Stimulated activated CD8-positive, alpha-beta memory T cell treated with anti-CD3 and anti-CD28 coated beads, Interleukin-7, amount 100 ng/mL, for 48 hours (primary cell): ENCODE measurements at places on chromosomes 3 and 15.

DNA sequence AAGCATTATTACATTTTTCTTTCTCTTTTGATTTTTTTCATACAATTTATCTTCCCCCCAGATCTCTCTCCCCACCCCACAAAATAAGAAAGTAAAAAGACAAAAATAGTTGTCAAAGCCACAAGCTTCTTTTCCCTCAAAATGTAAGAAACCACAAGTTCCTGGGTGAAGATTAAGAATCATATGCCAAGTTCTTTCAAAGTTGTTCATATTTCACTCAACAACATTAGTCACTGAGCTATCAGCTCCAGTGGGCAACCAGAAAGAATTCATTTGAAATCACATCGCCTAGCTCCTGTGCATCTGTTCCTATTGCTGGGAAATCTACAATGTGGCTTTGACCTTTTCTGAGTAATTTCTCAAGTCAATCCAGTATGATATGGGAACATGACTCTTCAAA, 681.6 kb upstream of the ARPP21 start:
- no peak for DNase-seq

DNA sequence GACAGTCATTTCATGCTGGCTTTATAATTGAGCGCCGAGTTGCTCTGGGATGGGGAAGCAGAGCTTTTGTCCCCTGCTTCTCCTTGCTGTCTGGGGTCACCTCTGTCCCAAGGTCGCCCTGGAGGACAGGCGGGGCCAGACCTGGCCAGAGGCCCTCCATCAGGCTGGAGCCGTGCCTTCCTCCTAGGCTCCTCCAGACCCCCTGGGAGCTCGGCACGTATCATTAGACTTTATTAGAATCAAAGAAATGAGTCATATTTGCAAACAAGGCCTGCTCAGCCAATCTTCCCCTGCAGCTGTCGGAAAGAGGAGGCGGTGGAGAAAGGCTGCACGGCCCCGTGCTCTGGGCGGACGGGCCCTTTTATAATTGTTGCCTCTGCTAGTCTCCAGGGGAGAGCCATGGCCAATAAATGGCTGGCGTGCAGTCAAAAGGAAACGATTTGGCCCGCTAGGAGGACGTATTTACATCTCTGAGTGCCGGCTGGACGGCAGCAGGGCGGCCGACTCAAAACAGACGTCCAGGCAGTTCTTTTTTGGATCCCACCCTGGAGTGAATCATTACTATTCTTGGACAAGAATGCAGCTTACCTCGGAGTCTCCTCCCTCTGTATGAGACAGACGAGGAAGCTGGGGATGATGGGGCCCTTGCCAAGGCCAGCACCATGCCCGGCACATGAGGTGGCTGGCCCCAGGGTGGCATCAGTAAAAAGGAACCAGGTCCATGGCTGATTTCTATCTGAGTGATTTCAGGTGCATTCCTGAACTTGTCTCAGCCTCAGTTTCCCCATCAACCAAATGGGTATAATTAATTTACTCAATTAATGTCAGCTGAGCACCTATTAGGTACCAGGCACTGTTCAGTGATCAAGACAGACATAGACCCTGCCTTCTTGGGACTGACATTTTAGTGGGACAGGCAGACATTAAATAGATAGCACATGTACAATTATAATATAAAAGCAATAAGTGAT, 50.6 kb downstream of the SLC6A6 start:
- DNase-seq: no peak

DNA sequence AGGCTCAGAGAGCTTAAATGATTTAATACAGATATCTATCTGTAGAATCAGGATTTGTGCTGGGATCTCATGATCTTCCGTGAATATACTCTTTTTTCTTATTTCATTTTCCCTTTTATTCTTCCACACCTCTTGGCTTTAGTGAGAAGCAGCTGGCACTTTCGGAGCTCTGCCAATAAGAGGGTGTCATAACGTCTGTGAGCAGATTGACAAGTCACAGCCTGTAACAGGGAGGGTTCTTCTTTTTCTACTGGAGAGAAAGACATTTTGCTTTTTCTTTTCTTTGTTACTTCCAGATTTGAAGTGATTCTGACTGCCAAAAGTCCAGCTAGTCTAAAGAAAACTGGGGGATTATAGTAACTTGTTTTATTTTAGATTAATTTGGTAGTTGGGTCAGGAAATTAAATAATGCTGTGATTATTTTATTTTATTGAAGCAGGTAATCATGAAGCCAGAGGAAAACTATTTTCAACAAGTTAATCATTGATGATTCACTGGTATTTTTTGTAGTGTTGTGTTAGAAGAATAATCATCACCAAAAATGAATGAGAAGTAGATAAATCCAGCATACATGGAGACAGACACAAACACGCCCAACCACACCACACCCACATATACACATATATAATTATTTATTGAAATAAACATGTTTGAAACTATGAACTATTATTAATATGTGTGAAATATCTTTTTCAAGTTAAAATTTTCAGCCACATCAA, 69.8 kb downstream of the TNFAIP8L3 start:
- no peak for DNase-seq

DNA sequence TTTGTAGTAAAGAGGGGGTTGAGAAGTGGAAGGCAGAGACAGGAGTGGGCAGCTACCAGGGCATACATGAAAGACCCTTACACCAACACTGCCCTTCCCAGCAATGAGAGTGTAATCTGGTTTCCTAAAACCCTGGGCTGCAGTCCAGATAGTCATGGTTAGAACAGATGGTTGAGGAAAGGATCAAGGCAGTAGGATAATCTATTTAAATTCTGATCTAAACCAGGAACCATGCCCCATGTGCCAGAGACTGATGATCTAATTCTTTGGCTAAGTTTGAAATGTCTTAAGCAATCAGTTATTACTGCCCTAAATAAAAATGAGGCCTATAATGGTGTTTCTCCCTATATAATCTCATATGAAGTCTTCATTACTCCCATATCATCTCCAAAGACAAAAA, 59.6 kb downstream of the PRTG start:
- DNase-seq: no peak

- DNase-seq: no peak
Observed at GRCh38 chr3:99666201-99666600, 27.8 kb downstream of the COL8A1 start.

- DNase-seq: no peak
Observed at GRCh38 chr3:191256405-191256804, 57.4 kb downstream of the OSTN start.

DNA sequence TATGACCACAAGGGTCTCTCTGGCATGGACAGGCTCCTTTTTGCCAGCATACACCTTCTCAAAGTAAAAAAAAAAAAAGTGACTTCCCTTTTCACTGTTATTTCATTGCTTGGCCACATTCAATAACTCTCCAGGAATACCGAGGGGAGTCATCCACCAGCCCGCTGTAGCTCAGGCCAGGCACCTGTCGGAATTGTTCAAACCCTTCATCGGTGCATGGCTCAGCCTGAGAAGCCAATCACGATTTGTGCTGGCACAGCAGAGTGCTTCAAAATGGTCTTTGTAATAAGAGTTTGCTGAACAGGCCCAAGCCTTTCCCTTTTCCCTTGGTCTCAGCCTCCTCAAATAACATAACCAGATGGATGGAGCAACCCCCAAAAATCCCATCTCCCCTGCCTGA, 145.4 kb downstream of the PDZRN3 start:
- DNase-seq: no peak

GRCh38 chr3:79930196-79930595, 162.4 kb upstream of the ROBO1 start:
- DNase-seq: no peak

DNA sequence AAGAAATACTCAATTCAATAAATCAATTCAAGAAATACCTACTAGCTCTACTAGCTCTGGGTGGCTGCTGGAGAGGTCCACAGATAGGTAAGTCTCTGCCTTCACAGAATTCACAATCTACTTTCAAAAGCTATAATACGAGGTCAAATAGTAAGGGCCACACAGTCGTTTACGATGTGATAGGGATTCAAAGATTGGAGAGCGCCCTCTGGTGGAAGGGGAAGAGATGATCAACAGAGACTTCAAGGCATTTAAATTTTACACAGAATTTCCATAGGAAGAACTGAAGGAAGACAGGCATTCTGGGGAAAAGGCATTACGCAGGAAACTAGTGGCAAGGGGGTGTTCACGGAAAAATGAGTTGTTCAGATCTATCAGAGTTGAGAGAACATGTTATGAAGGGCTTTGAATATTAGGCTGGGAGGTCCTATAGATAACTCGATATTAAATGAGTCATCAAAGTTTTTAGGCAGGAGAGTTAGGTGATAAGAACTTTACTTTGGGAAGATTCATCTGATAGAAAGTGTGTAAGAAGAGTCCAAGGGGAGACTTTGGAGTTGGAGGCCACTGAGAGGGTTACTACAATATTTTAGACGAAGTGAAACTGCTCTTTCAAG, 128.8 kb downstream of the FRMD5 start:
- DNase-seq: no peak

DNA sequence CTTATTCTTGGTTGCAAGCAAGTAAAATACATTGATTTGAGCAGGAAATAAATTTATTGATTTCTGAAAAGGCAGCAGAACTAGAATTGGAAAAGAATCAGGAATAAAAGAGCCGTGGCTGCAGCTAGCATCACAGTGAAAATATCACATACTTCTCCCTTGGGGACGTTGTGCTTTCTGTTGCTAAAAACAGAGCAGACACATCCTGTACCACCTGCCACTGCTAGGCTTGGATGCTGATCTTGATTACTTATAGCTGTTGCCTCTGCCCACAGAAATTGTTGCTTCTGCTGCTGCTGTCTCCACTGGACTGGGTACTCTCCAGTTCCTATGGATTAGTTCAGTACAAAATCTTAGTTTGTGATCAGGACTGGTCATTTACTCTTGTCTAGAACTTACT, 283.8 kb downstream of the C3orf38 start:
- no peak for DNase-seq

DNA sequence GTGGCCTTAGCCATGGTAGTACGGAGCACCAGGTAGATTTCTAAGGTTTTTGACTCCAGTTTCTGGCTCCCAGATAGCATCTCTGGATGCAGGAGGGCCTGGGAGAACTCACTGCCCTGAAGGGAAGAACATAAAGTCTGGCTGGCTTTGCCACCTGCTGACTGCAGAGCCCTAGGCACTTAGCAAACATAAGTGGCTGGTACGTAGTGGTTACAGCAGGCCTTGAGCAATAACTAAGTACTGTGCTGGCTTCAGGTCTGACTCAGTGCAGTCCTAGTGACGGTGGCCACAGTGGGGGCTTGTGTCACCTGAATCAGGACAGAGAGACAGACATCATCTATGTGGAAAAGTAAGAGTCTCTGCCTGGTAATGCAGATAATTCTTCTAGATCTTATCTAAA, 871.1 kb downstream of the PDCD6IP start:
- no peak for DNase-seq

DNA sequence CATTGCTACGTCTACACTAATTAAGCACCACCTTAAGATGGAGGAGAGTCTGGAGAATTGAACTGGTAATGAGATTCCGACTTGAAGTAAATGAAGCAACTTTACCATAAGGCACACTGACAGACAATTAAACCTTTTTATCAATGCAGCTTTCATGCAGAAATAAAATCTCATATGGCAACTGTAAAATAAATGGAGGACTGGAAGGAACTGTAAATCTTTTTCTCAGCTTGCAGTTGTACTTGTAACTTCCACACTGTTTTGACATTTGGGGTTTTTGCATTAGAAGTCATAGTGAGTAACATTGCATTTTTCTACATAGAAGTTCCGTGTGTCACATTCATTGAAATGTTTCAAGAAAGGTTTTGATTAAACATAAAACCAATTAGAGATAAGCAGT, 705.3 kb downstream of the NLGN1 start:
- no peak for DNase-seq

DNA sequence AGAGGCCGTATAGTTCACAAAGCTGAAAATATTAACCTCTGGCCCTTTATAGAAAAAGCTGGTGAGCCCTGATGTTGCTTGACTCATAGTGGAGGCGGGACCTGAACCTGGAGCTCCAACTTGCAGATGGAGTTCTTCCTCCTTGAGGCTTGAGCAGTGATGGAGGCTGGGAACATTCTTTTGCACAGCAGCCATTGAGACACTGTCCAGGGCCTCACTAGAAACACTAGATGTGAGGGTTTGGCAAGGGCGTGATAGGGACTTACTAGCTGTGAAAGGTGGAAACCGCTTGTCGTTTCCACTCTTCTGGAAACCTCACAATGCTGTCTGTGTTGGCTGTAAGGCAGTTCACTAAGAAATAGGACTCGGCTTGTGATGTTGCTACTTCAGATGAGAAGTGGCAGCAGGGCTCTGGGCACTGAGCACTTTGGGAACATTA, 12.5 kb downstream of the SMAD6 start:
- no peak for DNase-seq

DNA sequence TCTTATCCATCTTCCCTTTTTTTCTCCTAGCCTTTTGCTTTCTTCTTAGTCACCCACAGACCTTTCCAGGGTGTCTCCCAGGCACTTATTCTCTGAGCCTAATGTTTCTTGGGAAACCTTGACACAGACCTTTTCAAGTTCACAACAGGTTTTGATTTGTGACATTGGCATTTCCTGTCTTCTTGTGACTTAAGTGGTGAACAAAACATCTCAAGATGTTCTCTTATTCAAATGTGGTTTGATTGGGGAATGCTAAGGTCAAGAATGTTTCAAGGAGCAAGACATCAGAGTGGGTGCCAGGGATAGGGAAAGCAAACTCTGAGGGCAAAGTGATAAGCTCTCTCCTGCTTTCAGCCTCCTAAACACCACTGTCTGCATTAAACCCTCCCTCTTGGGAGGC, 68.2 kb upstream of the GSK3B start:
- DNase-seq: no peak

GRCh38 chr15:45611305-45611704, 23.5 kb upstream of the SQOR start:
- DNase-seq: no peak

GRCh38 chr15:52114261-52115055, 1.9 kb upstream of the BCL2L10 start:
- DNase-seq: no peak

DNA sequence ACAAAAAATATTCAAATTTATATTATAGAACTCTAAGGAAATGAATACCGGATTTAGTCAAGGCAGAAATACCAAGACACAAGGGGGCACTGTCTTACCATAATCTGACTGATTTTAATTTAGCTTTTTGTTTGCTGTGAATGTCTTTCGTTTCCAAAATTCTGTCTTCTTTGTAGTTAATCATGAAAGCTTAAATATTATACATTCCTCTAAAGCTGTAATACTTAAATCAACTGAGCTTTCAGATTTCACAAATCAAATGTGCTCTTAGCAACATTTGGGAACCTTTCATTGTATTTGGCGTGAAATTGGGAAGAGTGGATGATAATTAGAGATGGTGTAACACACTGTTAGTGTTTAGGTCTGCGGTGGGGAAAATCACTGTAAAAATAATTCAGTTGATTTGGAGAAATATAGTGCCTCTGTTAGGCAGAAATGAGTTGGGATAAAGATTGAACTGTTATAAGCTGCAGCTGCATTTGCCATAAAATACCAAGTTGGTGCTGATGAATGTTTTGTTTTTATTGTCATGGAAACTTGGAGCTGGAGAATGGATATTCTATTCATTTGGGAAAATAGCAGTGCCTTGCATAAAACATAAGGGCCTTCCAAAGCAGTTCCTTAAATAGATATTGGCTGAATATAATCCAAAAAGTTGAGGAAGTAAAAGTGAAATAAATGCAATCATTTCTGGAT, 228.2 kb downstream of the TCF12 start:
- no peak for DNase-seq
